ENCODE measurements at places on chromosomes 3 and 15.
A peak's percentile ranks its signal among the peaks of the same experiment; 100 is the strongest.

DNA sequence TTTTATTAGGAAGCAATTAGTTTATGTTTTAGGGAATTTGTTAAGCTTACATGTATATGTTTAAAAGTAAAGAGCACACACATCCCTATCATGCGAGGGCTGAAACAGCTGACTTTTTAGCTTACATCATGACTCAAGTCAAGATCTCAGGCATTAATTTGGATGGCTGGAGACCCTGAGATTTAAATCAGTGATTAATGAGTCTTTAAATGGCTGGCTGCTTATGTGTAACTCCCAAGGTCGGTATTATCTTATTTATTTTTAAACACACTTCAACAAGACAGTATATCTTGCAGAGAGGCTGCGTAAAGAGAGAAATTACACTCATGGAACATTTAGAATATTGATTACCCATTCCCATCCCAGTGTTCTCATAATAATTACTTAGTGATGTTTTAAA lies 169.4 kb downstream of the KBTBD8 start:
- DNase-seq = no peak

GRCh38 chr3:169215461-169216352 lies 447.8 kb downstream of the MECOM start:
- DNase-seq = no peak

DNA sequence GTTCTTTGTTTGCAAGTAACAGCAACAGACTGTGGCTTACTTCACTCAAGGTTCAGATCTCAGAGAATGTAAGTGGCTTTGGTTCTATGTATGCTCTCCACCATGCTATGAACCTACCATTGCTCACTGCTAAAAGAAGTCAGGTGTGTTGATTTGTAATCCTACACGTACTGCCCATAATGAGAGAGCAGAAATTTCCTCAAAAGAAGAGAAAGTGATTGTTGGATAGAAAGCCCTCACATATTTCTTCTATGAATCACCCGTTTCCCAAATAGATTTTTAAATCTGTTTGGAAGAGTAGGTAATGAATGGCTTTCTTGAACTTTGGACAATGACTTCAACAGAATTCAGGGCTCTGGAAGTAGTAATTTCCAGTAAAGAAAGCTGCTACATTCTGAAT lies 565.4 kb downstream of the ROBO2 start:
- DNase-seq = no peak

GRCh38 chr3:144636833-144637232 lies 665.2 kb downstream of the DIPK2A start:
- no peak for DNase-seq

GRCh38 chr3:95901948-95902347 lies 912.4 kb upstream of the EPHA6 start:
- no peak for DNase-seq

DNA sequence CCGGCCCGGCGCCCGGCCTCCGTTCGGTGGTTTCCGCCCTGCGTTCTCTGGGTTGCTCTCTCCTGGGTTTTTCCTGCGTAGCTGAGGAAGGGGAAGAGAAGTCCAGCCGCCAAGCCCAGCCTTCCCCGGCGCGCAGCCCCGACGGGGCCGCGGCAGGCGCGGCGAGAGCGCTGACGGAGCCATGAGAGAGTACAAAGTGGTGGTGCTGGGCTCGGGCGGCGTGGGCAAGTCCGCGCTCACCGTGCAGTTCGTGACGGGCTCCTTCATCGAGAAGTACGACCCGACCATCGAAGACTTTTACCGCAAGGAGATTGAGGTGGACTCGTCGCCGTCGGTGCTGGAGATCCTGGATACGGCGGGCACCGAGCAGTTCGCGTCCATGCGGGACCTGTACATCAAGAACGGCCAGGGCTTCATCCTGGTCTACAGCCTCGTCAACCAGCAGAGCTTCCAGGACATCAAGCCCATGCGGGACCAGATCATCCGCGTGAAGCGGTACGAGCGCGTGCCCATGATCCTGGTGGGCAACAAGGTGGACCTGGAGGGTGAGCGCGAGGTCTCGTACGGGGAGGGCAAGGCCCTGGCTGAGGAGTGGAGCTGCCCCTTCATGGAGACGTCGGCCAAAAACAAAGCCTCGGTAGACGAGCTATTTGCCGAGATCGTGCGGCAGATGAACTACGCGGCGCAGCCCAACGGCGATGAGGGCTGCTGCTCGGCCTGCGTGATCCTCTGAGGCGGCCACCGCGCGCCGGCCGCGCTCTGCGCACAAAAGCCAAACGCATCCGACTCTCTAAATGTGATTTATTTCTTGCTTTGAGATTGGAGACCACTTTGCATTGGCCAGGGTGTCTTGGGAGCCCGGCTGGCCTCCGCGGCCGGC lies 727 bp downstream of the RAP2B start:
- peak; percentile 30 for DNase-seq

GRCh38 chr15:29107971-29108645 lies 161.5 kb downstream of the NSMCE3 start:
- no peak for DNase-seq

GRCh38 chr3:167650459-167650858 lies 3.3 kb downstream of the WDR49 start:
- no peak for DNase-seq

DNA sequence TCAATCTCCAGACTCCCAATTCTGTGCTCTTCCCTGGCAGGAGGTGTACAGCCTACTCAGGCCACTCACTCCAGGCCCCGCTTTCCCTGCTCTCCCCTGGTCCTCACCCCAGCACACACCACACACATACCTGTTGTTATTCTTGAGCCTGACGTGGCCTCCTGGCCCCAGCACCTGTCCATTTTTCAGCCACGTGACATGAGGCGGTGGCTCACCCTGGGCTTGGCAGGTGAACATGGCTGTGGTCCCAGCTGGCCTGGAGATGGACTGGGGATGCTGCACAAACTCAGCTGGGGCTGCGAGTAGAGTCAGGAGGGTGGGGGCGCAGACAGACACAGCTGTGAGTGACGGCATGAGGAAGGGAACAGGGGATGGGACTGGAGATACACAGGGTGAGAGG lies 27.3 kb downstream of the RNU5B-1 start:
- DNase-seq = no peak
